Stimulated activated CD4-positive, alpha-beta T cell treated with anti-CD3 and anti-CD28 coated beads, Interleukin-1b, Interleukin-23, amount 100 ng/mL, for 48 hours (primary cell): ENCODE measurements at places on chromosomes 6 and 20.

DNA sequence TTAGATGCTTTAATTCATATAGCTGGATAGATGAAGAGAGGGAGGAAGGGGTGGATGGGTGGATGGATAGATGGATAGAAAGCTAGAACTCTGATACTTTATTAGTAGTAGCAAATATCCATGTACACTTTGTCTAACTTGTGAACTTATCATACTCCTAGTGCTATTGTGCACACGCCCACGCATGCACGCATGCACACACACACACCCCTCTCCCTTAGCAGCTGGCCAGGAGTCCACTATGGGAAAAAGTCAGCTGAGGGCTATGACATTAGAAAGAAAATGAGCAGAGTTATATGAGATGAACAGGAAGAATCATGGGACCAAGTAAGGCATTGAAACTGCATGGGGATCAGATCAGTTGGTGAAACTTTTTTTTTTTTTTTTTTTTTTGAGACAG is 28.6 kb downstream of the TAB2 start:
- DNase-seq: no peak

GRCh38 chr6:90197854-90198496 is 98.7 kb downstream of the BACH2 start:
- DNase-seq: no peak

GRCh38 chr6:126063512-126064146 is 77.3 kb downstream of the TRMT11 start:
- no peak for DNase-seq

- DNase-seq: no peak
Measured at GRCh38 chr20:57342829-57343228, 8.2 kb upstream of the RAE1 start.

DNA sequence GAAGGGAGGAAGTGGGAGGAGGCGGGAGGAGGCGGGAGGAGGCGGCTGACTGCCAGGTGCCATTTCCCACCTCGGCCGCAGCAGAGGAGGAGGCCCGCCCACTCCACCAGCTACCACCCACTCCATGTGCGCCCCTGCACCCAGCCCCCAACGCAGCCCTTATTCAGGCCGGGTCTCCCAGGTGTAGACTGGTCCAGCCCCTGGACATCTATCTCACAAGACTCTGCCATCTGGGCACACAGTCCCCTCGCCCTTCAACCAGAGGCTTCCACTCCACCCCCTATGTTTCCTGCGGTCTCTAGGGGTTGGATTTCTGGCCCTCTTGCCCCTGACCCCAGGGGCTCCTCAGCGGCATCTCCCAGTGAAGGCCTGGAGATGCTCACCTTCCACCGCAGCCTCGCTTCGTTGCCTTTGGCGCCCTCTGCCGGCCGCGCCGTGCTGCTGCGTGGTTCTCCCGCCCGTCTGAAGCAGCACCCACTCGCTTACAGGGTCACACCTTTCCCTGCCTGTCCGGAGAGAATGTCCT is 32.6 kb upstream of the FAM83D start:
- peak; percentile 82 for DNase-seq

- DNase-seq: no peak
Measured at GRCh38 chr20:32663335-32664011, 10.3 kb downstream of the C20orf203 start.

GRCh38 chr6:169084067-169084466 is 169.6 kb downstream of the THBS2 start:
- DNase-seq: no peak

DNA sequence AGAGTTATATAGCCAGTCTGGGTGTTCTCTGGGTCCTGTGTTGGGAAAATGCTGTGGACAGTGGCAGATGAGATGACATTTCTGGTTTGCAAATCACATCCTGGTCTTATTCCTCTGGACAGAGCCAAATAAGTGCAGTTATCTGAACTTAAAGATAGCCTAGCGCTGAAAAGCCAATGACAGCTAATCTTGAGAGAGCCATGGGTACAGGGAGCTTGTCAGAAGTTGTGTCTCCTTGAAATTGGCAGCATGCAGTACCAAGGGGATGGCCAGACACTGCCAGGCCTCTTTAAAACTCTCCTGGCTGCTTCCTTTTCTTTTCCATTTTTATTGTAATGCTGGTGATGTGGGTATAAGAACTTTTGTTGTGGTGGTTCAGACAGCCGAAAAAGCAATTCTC is 362.5 kb downstream of the FARS2 start:
- no peak for DNase-seq

- no peak for DNase-seq
Measured at GRCh38 chr20:19875376-19876221, 117.5 kb downstream of the RIN2 start.

- no peak for DNase-seq
Measured at GRCh38 chr6:169530752-169531123, 171.1 kb downstream of the WDR27 start.

DNA sequence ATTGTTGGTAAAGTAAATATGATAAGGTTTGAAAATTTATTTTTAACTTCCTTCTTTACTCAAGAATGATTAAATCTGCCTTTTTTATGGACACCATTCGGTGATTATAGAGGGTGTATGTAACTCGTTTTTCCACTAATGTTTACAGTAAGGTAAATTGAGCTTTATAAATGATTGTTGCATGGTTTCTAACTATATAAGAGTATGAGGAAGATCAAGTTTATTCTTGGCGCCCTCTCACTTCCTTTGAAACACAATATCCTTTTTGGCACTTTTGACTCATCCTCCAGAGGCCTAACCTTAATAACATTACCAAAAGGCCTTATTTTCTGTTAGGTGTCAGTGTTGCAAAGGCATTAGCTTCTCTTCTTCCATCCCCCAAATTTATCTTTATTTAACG is 41.8 kb upstream of the MTRF1L start:
- no peak for DNase-seq

GRCh38 chr20:15374682-15375081 is 1037.3 kb upstream of the FLRT3 start:
- no peak for DNase-seq

- DNase-seq: no peak
Measured at GRCh38 chr20:48662711-48663110, 165.1 kb downstream of the PREX1 start.

- DNase-seq: peak; percentile 42
Measured at GRCh38 chr20:63740627-63741353, 1.2 kb downstream of the SLC2A4RG start.

- no peak for DNase-seq
Measured at GRCh38 chr6:110930781-110931180, 27.7 kb upstream of the GTF3C6 start.

DNA sequence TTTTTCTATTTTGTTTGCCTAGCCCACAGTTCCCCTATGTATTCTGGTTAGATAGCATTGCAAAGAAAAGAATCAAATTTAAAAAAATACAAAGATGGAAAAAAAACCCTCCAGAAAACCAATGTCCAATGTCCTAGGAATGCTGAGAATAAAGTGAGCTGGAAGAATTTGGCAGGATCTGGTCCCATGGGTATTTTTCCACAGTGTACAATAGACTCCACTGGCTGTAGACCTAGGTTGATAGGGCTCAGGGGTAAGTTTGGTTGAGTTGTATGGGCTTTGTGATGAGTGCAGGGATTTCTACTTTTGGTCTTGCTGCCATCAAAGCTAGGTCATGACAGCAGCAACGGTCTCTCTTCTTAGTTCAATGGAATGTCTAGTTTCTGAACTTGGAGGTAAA is 41.5 kb downstream of the SLC22A2 start:
- no peak for DNase-seq

GRCh38 chr20:32485770-32486478 is 99.2 kb downstream of the NOL4L start:
- no peak for DNase-seq

- DNase-seq: no peak
Measured at GRCh38 chr6:26141378-26141904, 54.2 kb downstream of the HFE start.

DNA sequence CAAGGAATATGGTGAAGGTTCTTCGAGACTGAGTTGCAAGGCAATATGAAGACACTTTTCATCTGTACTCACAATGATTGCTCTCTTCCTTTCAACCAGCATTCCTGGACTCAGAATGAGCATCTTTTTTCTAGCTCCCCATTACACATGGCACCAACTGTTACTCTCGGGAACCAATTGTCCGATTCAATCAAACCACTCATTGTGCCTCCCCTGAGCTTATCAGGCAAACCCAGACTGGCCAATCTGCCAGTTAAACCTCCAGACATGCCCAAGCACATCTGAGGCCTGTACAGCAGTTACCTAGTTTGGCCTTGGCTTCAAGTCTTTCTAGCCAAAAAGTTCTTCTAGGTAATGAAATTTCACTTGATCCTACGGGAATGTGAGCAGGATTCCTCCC is 164.1 kb downstream of the ID4 start:
- DNase-seq: no peak

GRCh38 chr20:12201289-12201991 is 283.7 kb downstream of the BTBD3 start:
- no peak for DNase-seq

DNA sequence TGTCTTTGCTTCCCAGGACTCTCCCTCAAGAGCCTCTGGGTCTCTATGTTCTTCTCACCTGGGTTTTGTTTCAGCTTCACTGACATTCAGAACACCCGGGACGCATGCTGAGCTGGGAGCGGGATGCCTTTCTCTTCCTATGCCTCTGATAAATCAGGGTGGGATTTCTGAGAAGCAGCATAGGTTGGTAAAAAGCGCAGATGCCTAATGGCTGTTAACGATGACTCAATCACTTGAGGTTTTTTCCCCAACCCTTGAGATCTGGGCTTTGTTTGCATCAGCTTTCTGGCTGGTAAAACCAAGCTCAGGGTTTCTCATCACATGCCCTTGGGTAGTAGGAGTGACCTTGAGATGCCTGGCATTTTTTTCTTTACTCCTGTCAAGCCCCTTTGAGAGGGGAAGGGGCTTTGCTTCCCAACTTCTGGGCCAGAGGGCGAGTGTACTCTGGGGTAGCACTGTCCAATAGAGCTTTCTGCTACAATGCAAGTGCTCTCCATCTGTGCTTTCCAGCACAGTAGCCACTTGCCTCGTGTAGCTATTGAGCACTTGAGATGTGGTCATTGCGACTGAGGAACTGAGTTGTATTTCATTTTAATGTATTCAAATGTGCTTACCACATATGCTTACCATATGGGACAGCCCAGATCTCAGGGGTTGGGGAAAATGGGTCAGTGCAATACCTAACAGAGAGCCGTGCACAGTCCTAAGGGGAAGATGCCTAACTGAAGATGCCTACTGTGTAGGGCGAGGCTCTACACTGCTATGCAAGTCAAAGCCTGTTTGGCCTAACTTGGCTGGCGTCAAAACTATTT is 69.1 kb downstream of the PPP1R14C start:
- DNase-seq: no peak

DNA sequence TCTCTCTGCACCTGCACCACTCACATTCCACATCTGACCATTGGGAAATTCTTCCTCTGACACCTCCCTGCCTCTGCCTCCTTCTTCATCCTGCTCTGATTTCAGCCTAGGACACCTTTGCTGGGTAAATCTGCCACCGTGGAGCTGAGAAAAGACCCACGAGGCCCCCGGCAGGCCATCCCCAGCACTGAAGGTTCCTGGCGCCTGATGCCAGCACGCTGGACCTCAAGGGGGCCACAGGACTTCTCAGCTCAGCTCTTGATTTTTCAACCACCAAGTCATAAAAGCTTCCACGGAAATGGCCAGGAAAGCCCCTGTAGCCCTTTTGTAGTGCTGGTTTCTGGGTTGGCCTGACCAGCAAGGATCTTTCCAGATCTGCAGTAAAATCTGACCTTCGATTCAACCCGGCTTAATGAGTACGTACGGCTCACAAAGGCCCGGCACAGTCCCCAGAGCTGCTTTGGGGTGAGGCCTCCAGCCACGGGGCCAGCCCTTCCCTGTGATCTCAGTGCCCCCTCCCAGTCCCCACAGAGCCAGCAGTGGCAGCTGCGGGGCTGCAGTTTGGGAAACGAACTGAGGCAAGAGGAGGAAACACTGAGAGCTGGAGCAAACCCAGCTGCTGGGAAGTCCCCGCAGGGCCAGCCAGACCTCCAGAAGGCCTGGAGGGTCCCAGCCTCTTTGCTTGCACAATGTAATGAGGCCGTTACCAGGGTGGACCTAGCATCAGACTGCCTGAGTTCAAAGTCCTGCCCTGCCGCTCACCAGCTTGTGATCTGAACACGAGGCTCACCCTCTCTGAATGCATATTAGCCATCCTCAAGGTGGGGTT is 157.5 kb downstream of the BMP7 start:
- DNase-seq: no peak

DNA sequence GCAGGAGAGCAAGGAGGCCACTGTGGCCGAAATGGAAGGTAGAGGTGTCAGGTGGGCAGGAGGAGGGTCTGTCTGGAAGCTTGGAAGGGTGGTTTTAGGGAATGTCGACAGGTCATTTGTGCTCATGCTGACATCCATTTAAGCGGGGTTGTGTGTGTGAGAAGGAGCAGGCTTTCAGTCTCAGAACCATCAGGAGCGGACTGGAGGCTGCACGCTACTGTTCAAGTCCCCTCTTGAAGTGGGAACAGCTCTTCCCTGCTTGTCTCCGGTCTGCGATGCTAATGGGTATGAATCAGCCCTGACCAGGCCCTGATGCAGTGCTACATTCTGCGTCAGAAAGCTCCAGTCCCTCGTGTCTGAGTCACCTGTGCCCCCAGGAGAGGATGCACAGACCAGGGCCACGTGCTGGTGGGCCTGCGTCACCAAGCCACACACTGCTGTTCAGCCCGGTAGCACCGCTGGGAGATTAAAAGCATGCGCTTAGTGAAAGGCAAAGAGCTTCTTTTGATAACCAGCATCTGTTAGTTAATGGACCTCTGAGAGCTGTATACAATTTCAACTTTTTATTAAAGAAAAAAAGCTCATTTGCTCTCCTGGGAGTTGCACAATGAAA is 58.0 kb downstream of the APCDD1L start:
- no peak for DNase-seq

GRCh38 chr6:34729631-34730470 is 27.5 kb upstream of the SNRPC start:
- DNase-seq: no peak

- DNase-seq: no peak
Measured at GRCh38 chr6:21559238-21559637, 34.3 kb upstream of the SOX4 start.

DNA sequence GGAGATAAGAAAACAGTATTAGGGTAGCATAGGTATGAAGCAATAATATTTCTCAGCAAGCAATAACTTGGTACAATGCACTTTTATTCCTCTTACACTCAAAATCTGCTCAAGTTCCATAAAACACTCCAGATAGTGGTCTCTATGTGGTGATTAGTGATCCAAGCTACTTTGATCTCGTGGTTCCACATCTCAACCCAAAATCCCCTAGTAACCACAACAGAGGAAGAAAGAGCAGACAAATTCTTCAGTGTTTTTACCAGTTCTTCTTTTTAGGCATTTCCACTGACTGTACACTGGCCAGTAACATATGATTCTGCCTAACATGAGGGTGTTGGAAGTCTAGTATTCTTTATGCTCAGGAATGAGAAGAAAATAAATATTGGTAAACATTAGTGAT is 309.0 kb upstream of the PTCHD4 start:
- no peak for DNase-seq

DNA sequence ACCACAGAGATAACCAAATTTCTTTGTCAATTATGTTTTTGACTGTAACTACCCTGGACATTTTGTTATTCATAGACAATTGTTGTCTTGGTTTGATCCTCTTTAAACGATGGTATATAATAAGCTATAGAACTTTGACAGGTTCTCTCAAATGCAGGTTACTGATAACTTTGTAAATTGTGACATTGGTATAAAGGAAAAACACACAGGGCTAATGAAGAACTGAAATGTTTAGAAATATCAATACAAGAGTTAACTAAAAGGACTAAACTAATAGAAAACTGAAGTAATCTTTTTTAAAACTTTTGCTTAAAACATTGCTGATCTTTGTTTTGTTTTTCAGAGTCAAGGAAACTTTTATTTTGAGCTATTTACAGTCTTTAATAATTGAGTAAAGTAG is 124.8 kb downstream of the TPBG start:
- no peak for DNase-seq
